Activated T-cell treated with anti-CD3 and anti-CD28 coated beads, Interleukin-2, amount 50 U/mL, for 72 hours (primary cell): ENCODE measurements at places on chromosomes 1 and 21.

GRCh38 chr1:11938722-11939526, 4.4 kb downstream of the PLOD1 start:
- no peak for DNase-seq

- no peak for DNase-seq
Measured at GRCh38 chr21:46128933-46129571, 26.3 kb downstream of the FTCD start.

DNA sequence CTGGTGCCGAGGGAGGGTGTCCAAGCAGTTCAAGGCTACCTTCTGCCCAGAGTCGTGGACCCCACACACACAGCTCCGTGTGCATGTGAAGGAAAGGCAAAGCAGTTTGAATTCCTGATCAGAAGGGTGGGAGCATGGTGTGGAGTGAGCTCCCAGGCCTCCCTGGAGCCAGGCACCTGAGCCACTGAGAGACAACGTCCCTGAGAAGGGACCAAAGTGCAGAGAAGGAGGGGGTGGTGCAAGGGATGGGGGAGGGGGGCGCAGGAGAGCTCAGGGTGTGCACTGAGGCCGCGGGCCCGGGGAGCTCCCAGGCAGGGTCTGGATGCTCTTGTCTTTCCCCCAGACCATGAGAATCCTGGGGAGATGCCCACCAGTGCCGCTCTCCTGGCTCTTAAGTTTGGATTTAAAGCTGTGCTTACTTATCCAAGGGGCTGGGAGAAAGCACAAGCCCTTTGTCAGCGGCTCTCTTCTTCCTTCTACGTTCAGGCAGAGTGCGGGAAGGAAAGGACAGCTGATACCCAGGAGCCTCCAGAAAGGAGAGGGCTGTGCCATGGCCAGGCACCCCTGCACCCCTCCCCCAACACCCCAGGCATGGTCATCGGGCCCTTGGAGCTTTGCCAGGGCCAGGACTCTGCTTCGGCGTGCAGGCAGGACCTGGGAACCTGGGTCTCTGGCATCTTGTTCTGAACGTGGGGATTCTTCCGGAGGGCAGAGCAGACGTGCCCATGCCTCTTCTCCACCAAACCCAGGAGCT, 24.1 kb downstream of the ACTA1 start:
- DNase-seq: no peak

DNA sequence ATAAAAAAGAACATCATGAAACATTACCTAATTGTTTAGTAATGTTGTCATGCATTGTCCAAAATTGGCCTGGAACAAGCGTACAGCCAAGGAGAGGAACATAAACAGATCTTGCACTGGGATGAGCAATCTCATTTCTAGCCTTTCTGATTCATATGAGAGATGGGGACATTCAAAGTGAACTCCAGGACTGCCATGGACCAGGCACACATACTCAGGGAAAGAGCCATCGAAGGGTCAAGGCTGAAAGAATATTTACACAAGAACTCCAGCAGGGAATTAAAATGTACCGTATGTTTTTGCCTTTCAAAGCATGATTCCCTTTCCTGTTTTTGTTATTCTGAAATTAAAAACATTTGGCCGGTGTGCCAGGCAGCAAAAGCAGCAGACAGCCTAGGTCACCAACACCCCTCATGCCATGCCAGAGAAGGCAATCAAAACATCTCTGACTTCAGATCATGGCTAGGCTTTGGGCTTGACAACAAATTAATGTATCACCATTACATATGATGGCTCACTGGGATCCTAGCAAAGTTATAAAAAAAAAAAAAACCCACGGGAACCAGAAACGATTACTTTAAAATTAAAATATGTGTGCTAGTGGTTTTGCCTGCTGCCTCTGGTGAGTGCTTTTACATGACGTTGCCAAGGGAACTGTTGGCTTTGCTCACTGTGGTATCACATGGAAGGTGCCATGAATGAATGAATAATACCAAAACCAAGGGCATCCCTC, 159.8 kb downstream of the TGFBR3 start:
- DNase-seq: no peak

GRCh38 chr1:156090138-156090839, 8.0 kb upstream of the MEX3A start:
- DNase-seq: no peak

- DNase-seq: no peak
Measured at GRCh38 chr1:17272646-17273045, 23.7 kb downstream of the PADI3 start.

DNA sequence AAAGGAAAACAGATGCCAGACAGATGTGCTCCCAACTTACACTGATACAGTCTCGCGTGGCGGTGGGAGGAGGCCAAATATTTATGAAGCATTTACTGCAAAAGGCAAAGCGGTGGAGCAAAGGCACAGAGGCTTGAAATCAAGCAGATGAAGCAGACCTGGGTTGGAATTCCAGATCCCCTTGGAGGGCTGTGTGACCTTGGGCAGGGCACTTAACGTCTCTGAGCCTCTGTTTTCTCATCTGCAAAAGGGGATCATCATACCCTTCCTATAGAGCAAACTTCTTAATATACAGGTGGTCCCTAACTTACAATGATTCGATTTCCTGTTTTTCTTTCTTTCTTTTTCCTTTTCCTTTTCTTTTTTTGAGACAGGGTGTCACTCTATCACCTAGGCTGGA, 54.1 kb downstream of the IGSF21 start:
- DNase-seq: no peak

GRCh38 chr1:223102797-223103533, 40.1 kb downstream of the TLR5 start:
- no peak for DNase-seq

DNA sequence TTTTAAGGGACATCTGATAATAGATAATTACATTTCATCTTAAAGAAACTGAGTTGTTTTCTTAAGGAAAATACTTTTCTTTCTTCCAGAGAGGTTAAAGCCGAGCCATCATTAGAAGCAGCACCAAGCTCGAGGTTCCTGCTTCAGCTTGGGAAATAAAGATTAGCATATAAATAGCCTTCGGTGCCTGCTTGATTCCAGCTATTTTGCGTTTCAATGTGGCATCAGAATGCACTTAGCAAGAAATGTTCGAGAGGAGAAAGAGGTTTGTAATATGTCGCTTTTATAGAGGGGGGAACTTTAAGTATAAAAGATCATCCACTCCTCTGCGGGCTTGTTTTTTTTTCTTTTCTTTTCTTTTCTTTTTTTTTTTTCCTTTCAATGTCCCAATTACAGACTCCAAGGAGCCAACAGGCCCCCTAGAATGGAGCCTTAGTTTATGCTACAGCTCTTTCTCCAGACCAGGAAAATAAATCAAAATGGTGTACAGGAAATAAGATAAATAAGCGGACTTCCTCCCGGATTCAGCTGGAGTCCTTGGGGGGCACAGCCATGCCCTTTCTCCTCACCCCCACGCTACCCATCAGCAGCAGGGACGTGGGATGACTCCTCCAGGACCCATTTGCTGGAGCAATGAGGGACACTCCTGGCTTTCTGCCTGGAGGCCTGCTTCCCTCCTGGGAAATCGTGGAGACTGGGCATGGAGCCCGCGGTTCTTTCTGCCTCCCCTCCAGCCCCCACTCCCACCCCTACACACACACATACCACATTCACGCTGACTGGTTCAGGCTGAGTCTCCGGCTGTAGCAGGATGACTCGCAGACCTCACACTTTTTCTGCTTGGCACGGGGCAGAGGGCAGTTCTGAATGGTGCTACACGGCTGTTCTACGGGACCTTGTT, 131.6 kb downstream of the RRAGC start:
- peak; percentile 8 for DNase-seq

GRCh38 chr1:243548516-243548915, 292.7 kb downstream of the SDCCAG8 start:
- no peak for DNase-seq
